ENCODE measurements at places on chromosomes 13 and 19.
A peak's percentile ranks its signal among the peaks of the same experiment; 100 is the strongest.

GRCh38 chr13:106701771-106702341 is 133.9 kb upstream of the ARGLU1 start:
- no peak for DNase-seq

DNA sequence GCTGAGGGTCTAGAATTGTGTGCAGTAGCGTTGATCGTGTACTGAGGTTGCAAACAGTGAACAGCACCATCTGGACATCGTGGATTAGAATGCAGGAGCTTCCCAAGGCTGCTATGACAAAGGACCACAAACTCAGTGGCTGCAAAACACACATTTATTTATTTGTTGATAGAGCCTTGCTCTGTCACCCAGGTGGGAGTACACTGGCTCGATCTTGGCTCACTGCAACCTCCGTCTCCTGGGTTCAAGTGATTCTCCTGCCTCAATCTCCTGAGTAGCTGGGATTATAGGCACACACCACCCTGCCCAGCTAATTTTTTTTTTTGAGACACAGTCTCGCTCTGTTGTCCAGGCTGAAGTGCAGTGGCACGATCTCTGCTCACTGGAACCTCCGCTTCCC is 2.3 kb upstream of the UHRF1 start:
- no peak for DNase-seq

GRCh38 chr19:14394167-14394566 is 12.9 kb downstream of the ADGRE5 start:
- DNase-seq = no peak

- DNase-seq = peak; percentile 72
These were observed 110.3 kb downstream of the MIPEP start for GRCh38 chr13:23778879-23779278.

DNA sequence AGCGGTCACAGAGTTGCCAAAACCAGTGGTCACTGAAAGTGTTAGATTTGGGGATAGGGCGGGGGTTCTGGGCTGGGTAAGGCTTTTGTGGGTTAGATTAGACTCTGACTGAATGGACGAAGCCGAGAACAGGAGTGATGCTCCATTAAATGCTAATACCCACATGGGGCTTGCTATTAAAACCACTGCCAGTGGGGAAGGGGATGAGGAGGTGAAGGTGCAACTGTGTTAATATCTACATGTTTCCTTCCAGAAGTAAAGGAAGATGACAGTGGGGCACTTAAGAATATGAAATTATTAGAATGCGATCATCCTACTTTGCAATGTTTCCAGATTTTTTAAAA is 573 bp upstream of the ZNF614 start:
- no peak for DNase-seq

- DNase-seq = no peak
These were observed 15.9 kb upstream of the IGLON5 start for GRCh38 chr19:51295382-51296126.

GRCh38 chr19:38839816-38840582 is 8.4 kb upstream of the ECH1 start:
- no peak for DNase-seq

GRCh38 chr13:42377640-42378382 is 105.9 kb downstream of the AKAP11 start:
- DNase-seq = no peak

- peak; percentile 95 for DNase-seq
These were observed 1.8 kb downstream of the MBNL2 start for GRCh38 chr13:97223711-97224541.

- no peak for DNase-seq
These were observed 7.3 kb upstream of the SIGLEC5 start for GRCh38 chr19:51637362-51637978.

GRCh38 chr13:63414247-63414646 is 1998.6 kb upstream of the PCDH20 start:
- DNase-seq = no peak

GRCh38 chr19:32651729-32652140 is 23.2 kb downstream of the ANKRD27 start:
- DNase-seq = no peak

- peak; percentile 97 for DNase-seq
These were observed 1.2 kb downstream of the ZSWIM4 start for GRCh38 chr19:13796301-13797057.

DNA sequence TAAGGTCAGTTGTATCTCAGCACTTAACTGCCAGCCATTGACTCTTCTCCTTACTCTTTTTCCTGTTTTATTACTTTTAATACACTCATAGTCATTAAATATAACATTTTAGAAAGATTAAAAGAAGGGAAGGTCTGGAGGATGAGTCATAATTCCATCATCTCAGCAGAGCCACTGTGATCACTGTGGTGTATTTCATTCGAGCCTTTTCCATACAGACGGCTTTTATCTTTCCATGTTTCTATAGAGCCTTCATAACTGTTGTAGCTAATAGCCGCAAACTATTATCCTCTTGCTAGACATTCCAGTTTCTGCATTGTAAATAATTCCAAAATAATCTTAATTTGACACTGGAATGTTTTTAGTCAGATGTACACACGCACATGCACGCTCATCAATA is 4.7 kb upstream of the FLT1 start:
- DNase-seq = peak; percentile 41

DNA sequence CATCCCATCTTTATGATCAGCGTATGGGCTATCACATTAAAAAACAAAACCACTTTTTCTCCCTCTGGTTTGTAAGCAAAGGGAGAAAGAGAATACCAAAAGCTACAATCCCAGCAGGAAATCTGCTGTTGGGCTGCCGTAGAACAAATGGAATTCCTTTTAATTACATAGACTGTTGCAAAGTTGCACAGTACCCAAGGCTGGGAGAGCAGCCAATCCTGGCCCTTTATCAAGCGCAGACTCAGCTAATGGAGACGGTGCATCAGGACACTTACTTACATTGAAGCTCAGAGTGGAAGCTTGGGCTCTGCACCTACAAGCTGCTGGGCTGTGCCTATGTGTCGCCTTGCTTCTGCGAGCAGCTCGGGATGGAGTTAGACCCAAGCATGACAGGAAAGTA is 15.2 kb downstream of the CCNA1 start:
- peak; percentile 32 for DNase-seq

DNA sequence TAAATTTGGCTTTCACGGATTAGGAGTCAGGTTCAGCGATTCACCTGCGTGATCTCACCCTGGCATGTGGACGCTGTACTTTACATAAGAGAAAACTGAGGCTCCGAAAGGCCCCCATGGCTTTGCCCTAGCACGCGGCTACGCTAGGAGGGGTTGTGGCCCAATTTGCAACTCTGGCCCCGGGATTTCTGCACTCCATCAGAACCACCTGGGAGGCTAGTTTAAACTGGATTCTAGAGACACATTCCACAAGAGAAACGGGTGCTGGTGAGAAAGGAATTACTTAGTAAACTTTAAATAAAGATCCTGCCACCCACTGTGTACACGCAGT is 6.2 kb downstream of the BCL3 start:
- no peak for DNase-seq

DNA sequence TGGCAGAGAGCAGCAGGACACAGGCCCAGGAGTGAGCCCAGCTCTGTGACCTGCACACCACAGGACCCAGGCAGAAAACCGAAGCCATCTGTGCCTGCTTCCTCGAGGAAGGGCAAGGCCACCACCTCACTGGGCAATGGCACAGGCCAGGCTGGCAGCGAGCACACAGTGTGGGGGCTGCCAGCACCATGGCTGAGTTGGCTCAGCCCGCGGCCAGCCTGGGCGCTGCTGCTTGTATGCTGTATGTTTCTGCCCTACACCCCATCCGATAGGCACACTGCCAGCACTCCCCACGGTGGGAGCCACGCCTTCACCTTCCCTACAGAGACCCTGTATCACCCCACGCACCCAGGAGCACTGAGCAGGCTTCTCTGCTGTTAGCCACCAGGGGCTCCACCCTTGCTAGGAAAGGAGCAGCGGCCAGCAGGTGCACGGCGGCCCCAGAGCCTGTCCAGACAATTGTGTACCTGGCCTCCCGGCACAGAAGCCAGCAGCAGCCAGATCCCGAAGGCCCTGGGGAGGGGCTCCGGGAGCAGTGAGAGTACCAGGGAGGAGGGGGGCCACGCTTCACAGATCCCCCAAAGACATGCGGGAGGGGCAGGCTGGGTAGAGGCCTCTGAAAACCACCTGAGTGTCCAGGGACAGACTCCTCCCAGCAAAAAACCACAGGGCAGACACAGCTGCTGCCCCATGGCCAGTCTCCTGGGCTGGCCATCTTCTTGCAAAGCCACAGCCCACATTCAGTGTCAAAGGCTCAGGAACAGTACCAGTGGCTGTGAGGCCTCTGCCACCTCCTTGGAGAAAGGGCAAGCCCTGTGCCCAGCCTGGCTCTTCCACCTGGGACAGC is 56.1 kb downstream of the MLLT1 start:
- no peak for DNase-seq

DNA sequence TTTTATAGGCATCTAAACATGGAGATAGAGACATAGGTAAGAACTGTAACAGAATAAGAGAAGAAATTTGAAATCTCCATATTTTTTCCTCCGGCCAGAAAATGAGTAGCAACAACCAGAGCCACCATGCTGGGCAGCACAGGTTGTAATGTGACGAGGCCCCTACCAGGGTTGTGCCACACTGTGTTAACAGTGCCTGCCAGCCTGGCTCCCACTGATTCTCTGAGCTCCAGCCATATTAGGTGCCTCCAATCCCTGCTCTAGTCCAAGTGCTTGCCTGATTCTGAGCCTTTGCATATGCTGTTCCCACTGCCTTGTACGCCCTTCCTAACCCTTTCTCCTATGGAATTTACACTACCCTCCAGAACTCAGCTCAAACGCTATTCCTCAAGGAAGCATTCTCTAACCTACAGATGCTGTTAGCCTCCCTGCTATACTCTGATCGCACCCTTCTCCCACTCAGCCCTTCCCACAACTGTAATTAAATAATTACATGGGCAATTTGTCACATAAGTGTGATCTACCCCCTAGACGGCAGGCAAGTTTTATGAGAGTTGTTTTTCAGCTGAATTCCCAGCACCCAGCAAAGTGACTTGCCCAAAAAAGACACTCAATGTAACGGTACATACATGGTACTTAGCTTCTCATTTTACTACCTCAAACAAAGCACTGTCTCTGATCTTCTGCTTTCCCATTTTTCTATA is 37.6 kb upstream of the STARD13 start:
- no peak for DNase-seq

All from cardiac fibroblast (primary cell).